ENCODE measurements at places on chromosomes 1 and 21. TPM values are rescaled to one million over a fixed set of nuclear protein-coding genes. Genes with fewer than 3 reads are reported as not detected.

Gene TSACC
- total RNA-seq, result 1.0 TPM

- DNase-seq, result no peak
These were observed 687 bp upstream of the SEMA6C start for GRCh38 chr1:151147132-151147503.

Gene FNDC10
- total RNA-seq, result 6.3 TPM

Gene AMY1A
- total RNA-seq, result not detected

Gene THEM5
- not detected for total RNA-seq

Gene ZBTB8A
- total RNA-seq, result 0.22 TPM

DNA sequence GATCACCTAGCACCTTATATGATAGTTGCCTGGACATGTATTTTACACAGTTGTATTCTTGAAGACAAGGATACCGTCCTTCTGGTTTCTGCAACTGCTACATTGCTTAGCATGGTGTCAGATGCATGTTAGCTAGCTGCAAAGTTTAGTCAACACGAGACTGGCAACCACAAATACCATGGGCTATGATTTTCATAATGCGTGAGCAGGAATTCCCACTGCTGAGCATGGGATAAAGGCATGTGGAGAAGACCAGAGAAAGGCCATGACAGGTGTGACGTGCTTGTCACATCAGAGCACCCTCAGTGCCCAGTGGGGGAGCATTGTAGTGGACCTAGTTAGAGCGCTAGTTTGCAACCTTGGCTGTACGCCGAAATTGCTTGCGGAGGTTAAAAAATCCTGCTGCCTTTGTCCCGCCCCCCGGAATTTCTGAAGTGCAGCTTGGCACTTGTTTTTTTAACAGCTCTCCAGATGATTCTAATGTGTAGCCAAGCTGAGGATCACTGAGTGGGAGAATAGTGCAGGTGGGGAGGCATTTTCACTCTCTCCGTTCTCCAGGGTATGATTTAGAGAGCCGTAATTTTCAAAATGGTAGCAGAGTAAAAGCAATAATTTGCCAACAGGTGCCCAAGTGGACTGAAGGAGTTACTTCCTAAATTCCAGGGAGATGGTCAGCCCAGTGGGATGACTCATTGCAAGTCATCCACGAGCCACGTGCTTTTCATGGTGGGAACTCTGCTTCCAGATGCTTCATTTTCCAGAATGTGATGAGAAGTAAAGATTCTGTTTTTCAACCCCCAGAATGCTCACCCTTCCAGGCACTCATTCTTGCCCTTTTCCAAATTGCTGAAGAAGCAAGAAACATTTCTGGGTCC, 81.0 kb downstream of the CNIH3 start:
- DNase-seq, result no peak

- DNase-seq, result no peak
These were observed 16.2 kb downstream of the RHOU start for GRCh38 chr1:228751360-228752098.

DNA sequence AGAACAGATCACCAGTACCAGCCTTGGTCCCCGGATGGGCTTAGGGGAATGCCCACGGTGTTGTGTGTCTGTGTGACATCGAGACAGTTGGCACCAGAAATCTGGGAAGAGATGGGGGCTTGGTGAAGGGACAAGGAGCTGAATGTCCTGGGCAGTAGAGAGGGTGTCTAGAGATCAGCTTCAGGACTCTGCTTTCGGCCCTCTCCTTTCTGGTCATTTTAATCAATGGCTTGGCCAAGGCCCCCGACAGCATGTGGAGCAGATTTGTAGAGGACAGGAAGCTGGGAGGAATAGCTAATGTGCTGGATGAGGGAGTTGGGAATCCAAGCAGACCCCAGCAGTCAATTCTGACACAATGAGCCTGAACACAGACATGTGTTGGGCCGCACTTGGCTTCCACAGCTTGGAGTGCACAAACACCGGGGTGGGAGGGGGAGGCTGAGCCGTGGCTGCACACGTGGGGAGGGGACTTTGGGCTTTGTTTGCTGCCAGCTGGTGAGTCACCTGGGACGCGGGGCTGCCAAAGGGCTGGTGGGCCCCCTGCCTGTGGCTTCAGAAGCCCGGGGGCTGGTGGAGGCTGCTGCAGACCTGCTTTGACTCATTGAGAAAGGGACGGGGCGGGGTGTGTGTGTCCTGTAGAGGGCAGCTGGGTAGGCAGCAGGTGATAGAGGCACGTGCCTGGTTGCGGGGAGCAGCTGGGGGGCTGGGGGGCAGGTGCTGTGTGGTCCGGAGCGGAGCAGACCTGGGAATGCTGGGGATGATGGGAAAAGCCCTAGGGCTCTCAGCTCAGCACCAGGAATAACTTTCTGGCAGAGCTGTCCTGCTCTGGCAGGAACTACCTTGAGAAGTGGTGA, 20.9 kb downstream of the SLC1A7 start:
- no peak for DNase-seq

GRCh38 chr1:87132284-87132870, 196.3 kb upstream of the LMO4 start:
- no peak for DNase-seq

- DNase-seq, result no peak
These were observed 68.0 kb downstream of the DISC1 start for GRCh38 chr1:231694465-231695077.

Gene CHIT1
- not detected for total RNA-seq

Gene STYXL2
- not detected for total RNA-seq

DNA sequence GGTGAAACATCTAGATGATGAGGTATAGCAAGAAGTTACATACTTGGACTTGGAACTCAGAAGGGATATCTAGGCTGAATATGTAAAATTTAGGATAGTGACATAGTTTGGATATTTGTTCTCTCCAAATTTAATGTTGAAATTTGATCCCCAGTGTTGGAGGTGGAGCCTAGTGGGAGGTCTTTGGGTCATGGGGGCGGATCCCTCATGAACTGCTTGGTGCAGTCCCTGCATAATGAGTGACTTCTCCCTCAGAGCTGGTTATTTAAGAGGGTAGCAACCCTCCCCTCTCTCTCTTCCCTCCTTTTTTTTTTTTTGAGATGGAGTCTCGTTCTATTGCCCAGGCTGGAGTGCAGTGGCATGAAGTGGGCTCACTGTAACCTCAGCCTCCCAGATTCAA, 15.5 kb downstream of the ST3GAL3 start:
- peak; percentile 42 for DNase-seq

Gene SLC1A7
- not detected for total RNA-seq

Gene C4BPA
- total RNA-seq, result 0.18 TPM

DNA sequence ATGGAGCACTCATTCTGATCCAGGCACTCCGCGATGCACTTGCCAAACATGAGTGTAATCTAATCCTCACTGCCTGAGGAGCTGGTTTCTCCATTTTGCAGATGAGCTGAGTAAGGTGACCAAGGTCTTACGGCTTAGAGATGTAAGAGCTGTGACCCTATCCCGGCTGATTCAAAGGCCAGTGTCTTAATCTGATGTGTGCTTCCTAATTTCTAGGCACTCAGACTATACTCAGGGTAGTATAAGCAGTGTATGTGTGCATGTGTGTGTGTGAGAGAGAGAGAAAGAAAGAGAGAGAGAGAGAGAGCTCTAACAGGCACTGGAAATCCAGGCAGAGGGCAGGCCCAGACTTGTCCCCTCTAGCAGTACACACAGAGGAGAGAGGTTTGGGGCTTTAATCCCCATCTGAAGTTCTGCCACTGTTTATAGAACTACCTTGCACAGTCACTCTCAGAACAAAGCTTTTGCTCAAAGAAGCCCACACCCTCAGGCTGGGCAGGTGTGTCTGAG, 188.2 kb downstream of the ZBTB18 start:
- no peak for DNase-seq

Gene SPRR2B
- total RNA-seq, result not detected

- DNase-seq, result no peak
These were observed 102.9 kb downstream of the FASLG start for GRCh38 chr1:172761581-172762486.

GRCh38 chr1:199931666-199932377, 95.7 kb upstream of the NR5A2 start:
- peak; percentile 75 for DNase-seq

Gene CFHR3
- 0.47 TPM for total RNA-seq

DNA sequence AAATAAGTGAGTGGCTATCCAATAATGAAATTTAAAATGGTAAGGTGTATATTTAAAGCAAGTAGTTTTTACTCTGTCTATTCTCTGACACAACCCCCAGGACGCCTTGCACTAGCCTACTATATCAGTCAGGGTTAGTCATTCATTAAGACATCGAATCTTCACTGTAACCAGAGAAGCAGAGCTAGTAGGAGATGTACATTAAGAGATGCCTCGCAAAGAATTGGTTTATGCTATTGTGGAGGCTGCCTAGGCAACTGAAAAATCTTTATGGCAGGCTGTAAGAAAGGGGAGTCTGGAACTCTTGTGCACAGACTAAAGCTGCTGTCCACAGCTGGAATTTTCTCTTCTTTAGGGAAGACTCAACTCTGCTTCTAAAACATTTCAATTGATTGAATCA, 28.8 kb downstream of the NTNG1 start:
- no peak for DNase-seq

DNA sequence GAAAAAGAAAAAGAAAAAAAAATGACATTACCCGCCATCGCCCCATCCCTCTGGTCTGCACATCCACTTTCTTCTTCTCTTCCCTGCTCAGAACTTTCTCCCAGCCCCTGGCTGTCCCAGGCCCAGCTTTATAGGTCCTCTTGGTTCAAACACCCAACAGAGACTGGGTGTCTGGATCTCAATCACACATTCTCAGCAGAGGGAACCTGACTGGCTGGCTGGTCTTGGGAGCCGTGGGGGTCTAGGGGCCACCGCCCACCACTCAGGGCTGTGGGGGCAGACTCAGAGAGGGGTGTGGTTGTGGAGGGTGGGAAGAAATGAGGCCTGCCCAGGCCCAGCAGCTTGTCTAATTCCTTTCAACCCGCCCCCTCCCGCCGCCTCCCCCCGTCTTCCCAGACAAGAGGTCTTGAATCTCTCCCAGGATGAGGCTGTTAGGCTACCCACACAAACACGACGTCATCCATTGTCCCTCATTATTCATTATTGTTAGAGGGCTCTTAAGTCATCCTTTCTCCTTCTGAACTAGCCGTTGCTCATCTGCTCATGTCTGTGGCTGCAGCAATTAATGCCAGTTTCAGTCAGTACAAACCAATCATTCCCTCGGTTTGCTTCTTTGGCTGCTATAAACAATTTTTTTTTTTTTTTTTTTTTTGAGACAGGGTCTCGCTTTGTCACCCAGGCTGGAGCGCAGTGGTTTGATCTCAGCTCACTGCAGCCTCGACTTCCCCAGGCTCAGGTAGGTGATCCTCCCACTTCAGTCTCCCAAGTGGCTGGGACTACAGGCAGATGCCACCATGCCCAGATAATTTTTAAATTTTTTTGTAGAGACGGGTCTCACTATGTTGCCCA, 40.6 kb upstream of the CLIC4 start:
- DNase-seq, result peak; percentile 42

Gene KCNJ9
- total RNA-seq, result not detected

All from K562 (cell line).